ENCODE measurements at places on chromosomes 7 and 10.

DNA sequence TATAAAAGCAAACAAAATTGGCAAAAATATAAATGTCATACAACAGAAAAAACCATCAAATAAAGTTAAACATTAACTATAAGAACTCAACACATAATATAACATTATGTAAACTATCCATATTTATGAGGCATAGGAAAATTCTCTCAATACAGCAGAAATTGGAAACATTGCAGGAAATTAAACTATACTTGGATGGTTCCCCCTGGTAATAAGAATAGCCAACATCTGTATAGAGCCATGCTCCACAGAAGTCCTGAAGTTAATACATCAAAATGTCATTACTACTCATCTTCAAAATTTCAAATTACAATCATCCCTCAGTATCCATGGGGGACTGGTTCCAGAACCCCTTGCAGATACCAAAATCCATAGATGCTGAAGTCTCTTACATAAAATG is 350.5 kb downstream of the PARD3 start:
- no peak for DNase-seq

- DNase-seq = no peak
Measured at GRCh38 chr7:82507976-82508677, 64.5 kb upstream of the CACNA2D1 start.

- no peak for DNase-seq
Measured at GRCh38 chr7:156503196-156503595, 137.4 kb upstream of the RNF32 start.

- DNase-seq = no peak
Measured at GRCh38 chr7:26441002-26441521, 149.4 kb downstream of the SNX10 start.

- DNase-seq = no peak
Measured at GRCh38 chr7:96359876-96360275, 38.0 kb upstream of the SLC25A13 start.

- DNase-seq = no peak
Measured at GRCh38 chr10:5449823-5450222, 37.5 kb downstream of the NET1 start.

GRCh38 chr7:131281266-131282048 is 46.2 kb upstream of the MKLN1 start:
- no peak for DNase-seq

- no peak for DNase-seq
Measured at GRCh38 chr7:88322151-88322550, 15.5 kb upstream of the STEAP4 start.

DNA sequence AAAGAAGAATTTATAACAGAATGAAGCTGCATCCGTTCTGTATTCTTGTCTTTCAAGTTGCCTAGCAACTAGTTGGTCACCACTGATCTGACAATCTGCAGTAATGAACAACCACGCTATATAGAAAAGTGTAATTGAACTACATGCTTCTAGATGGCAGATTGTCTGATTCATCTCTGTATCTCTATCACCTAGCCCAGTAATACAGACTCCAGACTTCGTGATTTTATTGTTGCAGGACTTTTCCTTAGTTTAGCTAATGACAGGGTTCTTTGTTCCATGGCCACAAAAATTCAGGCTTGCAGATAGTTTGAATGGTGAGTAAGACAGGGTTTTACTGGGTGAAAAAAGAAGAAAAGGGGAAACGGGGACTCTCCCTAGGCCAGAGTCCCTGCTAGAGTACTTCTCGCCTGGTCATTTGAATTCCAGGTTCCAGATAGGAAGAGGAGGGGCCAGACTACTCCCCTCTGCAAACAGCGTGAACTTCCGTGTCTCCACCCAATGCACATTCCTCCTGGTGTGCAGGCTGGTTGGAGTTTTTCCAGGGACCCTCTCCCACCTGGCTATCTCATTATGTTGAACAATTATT is 45.9 kb downstream of the COL1A2 start:
- DNase-seq = no peak

DNA sequence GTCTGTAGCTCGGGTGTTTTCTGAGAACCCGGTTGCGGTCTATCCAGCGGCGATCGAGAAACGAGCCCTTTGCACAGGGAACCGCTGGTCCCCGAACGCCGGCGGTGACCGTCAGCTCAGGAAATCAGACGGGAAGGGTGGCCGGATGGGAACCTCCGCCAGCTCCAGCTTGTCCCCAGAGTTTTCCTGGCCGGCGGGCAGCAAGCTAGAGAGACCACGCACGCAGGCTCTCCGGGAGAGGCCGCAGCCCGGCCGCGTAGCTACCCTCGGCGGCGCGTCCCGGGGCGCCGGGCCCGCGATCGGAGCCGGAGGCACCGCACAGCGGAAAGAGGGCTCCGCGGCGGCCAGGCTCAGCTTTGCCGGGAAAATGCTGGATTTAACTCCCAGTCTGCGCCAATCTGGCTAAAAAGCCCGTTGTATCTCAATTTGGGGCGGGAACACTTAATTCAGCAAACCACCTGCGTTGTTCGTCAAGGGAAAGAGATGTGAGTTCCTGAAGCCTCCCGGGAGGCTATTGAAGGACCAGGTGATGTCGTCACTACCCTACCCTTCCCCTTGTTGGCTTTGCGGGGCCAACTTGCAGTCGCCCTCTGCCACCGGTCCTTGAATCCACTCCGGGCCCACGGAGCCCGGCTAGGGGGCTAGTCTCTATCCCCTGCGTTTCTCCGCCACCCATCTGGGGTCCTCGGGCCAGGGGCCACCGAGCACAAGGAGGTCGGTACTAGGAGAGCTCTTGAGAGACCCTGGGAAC is 859 bp upstream of the CH25H start:
- DNase-seq = no peak

- DNase-seq = no peak
Measured at GRCh38 chr10:11824376-11824775, 1.2 kb downstream of the PROSER2 start.

DNA sequence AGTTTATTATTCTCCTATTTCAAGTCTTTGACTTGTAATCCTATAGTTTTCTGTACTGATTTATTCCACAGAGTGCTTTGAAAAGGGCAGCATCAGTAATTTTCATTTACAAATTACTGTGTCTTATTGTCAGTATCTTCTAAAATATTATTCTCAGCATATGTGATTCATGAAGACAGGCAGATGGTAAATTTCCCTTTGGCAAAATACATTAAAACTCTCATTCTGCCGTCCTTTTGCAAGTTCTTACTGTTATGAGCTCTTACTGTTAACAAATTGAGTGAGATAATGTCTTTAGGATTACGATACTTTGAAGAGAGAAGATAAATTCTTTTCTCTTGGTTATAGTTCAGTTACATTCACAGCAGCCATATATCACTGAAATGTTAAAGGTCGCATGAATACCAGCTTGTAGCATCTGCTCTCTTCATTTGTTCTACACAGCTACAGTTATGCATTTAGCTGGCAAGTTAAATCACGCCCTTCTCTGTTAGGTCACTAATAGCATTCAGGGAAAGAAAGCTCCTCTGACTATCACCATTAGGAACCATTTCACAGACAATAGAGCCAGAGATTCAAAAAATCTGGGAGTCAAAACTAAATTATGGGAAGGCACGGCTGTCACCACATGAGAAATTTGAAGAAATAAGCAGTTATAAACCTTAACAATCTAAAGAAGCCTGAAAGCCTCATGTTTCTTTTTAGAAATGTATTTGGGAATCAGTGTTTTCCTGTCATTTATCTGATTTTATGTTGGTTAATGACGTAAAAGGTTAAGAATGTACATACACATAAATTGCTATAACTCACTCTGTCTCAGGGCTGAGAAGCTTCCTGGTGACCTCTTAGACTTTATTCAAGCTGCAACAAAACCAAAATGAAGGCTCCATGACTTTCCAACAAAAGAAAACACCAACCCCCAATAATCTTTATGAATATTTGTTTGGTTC is 109.6 kb upstream of the SP4 start:
- no peak for DNase-seq

- no peak for DNase-seq
Measured at GRCh38 chr10:77416311-77417135, 221.1 kb downstream of the KCNMA1 start.

DNA sequence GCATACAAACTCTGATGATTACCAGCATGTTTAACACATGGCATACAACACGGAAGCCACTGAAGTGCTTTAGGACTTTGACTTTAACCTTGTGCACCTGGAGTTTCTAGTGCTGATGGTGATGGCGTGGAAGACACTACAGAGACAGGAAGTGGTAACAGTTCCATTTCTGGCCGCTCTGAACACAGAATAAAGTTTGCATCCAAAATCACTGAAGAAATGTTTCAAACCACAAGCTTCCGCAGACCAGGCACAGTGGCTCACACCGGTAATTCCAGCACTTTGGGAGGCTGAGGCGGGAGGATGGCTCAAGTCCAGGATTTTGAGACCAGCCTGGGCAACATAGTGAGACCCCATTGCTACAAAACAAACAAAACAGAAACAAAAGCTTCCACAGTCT is 40.3 kb upstream of the TNPO3 start:
- no peak for DNase-seq

DNA sequence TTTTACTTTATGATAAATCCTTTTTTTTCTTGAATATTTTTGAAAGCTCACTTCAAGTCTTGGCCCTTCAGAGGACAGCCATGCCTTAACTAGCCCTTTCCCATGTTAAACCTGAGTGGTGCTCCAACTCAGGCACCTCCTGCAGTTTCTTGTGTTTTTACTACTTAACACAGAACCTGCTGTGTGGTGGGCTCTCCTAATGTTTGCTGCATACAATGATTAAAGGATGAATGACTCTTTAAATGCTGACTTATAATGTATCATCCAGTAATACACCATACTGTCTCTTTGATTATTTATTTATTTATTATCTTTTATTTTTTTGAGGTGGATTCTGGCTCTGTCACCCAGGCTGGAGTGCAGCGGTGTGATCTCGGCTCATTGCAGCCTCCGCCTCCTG is 179.4 kb downstream of the SEMA3E start:
- no peak for DNase-seq

DNA sequence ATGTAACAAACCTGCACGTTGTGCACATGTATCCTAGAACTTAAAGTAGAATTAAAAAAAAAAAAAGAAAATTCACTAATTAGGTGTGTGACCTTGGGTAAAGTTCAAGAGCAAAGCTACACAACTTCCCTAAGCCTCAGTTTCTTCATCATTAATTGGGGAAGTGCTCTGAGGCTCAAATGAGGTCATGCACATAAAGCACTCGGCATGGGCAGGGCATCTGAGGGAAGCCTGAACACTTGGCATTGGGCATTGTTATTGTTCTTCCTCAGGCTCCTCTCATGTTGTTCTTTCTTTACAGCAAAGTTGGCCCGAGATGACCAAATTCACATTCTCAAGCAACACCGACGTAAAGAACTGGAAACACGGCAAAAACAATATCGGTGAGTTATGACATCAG is 21.5 kb downstream of the ALOX5 start:
- no peak for DNase-seq

DNA sequence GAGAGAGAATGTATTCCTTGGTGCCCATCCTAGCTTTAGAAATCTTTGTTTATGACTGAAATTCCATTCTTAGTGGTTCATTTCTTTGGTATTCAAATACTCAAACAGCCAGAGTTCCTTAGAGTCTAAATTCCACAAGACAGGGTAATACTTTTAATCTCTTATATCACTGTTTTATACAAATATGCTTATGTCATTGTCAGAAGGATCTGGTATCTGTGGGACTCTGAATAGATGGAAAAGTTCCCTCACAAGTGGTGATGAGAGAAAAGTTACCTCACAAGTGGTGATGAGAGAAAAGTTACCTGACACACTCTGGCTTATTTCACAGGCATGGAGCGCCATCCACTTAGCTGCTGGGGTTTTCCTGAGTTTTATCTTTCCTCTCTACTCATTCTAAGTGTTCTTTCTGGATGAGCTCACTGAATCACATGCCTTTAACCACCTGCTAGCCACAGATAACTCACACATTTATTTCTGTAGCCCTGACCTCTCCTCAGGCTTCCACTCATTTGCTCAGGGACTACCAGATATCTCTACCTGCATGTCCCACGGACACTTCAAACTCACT is 784.0 kb downstream of the SUGCT start:
- DNase-seq = peak; percentile 34

DNA sequence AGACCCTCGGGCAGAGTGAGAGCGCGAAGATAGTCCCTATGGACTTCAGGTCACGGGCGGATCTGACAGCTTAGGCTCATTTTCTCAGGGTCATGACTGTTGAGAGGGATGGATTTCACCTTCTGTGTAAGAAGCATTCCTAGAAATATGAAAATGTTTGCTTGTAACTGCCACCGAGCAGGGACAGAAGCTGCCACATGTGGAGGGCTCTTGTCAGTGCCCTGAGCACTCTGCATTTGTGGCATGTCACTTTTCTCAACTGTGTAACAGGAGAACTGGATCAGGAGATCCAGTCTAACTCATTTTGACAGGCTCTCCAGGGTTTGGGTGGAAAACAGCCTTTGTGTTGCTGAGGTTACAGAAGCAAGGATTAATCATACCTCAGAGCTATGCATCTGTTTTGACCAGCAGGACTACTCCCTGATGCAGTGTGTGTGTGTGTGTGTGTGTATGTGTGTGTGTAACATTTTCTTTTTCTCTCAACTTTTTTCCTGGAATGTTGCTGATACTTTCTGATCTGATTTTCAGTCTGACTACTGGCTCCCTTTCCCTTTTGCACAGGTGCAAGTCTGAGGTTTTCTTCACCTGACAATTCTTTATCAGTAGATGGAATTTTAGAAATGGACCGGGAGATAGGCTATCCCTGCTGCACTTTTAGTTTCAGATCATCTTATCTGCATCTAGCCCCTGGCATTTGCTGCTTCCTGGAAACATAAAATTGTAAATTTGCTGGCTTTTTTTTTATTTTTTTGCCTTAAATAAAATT is 183.3 kb downstream of the STK31 start:
- DNase-seq = no peak

DNA sequence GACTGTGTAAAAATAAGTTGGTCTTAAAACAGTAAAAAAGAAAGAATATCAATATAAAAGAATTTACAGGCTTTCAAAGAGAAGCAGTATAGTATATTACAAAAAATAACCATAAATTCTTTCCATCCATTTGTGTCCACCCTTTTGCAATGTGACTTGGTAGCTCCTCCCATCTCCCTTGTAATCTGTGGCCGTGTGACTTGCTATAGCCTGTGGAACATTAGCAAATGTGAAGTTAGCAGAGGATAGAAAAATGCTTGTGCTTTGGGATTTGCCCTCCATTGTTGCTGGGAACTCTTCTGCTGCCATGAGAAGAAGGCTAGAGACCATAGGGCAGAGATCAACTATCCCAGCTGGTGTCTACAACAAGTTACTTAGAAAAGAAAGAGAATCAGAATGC is 30.2 kb downstream of the KLHL7 start:
- no peak for DNase-seq

GRCh38 chr7:156015237-156016020 is 203.2 kb upstream of the SHH start:
- DNase-seq = no peak
